ENCODE measurements at places on chromosomes 5 and 9. TPM values are rescaled to one million over a fixed set of nuclear protein-coding genes. Genes with fewer than 3 reads are reported as not detected.

GRCh38 chr9:4923580-4924544, 61.2 kb upstream of the JAK2 start:
- no peak overlapping the region for H3K27ac ChIP-seq
- H3K4me1 ChIP-seq, result no peaks in the 10 kb centered on the region
- no peak for DNase-seq
- H3K27me3 ChIP-seq, result no peaks in the 10 kb centered on the region

DNA sequence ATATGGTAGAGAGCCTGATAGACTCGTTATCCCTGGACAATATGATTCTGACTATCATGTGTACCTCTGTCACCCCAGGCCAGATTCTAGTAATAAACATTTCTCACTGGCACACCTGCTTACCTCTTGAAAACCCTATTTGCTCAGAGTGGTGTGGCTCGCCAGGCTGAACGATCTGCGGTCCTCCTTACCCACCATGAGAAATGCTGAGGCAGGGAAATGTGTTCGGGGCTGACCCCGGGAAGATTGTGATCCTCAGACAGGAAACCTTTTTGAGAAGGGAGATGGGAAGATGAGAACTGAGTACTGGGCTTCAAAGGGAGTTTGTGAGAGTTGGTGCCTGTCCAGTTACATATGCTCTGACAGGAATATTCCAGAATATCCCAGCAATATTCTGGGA, 10.7 kb upstream of the PRXL2C start:
- no peak for DNase-seq
- H3K27ac ChIP-seq, result no peak overlapping the region
- H3K27me3 ChIP-seq, result no peaks in the 10 kb centered on the region
- no peak overlapping the region for H3K4me3 ChIP-seq
- no peaks in the 10 kb centered on the region for H3K36me3 ChIP-seq

DNA sequence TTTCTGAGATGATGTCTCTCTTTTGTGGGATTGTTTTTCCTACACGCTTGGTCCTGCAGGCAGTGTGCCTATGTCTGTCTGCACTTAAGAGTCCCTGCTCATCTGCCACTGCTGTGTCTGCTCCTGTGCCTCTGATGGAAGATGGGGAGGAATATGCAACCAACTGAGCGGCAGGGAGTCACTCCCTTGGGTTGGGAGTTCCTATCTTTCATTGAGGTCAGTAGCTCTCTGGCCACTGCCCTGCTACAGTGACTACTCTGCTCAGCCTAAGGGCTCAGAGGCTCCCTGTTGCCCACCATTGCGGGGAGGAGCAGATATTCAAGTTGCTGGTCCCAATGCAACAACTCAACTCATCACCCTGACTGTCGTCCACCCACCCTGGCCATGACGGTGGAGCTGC, 13.4 kb upstream of the FAM163B start:
- no peak overlapping the region for H3K4me3 ChIP-seq
- no peaks in the 10 kb centered on the region for H3K4me1 ChIP-seq
- DNase-seq, result no peak
- no peak overlapping the region for H3K27ac ChIP-seq
- H3K36me3 ChIP-seq, result no peaks in the 10 kb centered on the region
- H3K27me3 ChIP-seq, result no peaks in the 10 kb centered on the region

GRCh38 chr9:98807070-98807813, at the start of gene GALNT12:
Gene GALNT12, plus strand, starts transcription at chr9:98807670. Its CDS starts 29 bp downstream, at chr9:98807699.
- no peak for DNase-seq
- no peaks in the 10 kb centered on the region for H3K36me3 ChIP-seq
- no peaks in the 10 kb centered on the region for H3K27me3 ChIP-seq
- H3K4me1 ChIP-seq, result peaks cover 10% of the 10 kb centered on the region

ARID3C gene
- total RNA-seq, result not detected

OR1J2 gene
- not detected for total RNA-seq
